ENCODE measurements at places on chromosomes 13 and 19. TPM values are rescaled to one million over a fixed set of nuclear protein-coding genes. Genes with fewer than 3 reads are reported as not detected.

DNA sequence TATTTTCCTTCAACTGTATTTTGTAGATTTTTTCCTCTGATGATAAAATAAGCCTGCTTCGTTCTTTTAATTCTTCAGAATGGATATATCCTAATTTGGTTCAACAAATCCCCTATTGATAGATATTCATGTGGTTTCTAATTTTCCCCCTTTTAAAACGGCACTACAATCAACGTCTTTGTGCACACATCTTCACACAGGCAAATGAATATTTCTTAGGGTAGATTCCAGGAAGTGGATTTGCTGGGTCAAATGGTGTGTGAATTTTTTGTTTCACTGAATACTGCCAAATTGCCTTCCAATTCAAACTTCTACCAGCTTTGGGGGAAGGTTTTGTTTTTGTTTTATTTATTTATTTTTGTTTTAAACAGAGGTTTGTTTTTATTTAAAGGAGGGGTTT is 287.2 kb downstream of the FOXO1 start:
- no peak for DNase-seq

Gene GJB6
- 69.5 TPM for total RNA-seq

DNA sequence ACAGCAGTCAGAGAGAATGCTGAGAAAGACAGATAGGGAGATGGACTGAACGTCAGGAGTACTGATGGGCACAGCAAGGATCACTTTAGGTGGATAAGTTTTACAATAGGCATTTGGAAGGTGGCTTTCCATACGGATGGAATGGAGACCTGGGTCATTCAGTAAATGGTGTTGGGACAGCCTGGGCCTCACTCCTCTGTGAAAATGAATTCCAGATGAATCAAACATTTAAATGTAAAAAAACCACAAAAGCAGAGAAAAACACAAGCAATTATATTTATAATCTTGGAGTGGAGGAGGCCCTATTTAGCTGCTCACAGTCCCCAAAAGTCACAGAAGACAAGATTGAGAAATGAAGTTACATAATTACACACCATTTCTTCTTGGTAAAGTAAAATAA is 4.7 kb downstream of the IL17D start:
- DNase-seq = no peak

DNA sequence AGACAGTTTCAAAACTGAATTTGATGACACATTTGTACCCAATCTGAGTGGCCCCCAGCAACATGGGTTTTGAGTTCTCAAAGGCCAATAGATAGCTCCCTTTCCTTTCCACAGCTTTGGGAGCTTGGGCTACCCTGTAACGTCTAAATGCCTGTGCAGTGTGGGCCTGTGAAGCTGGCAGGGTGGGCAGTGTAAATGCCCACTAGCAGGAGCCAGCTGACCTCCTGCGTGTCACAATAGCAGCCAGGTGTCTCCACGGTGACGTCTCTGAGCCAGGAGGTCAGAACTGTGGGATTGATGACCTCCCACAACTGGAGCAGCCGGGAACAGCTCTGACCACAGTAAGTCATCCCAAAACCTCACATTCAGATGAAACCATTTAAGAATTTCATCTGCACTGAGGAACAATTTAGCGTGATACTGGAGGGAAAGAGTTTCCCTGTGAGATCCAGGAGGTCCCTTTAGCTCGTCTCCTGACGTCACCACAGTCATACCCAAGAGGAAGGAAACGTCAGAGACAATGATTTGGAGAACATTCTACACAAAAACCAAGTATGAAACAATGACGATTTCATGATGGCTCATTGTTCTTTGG is at the start of gene IPO5:
IPO5 (plus strand) TSS at position 300 of the 595 bp plus-strand sequence. CDS start 23,022 bp downstream, outside the sequence.
- DNase-seq = no peak

Gene MATK
- 0.57 TPM for total RNA-seq

Gene POMP
- 46.7 TPM for total RNA-seq

- no peak for DNase-seq
Observed at GRCh38 chr13:25455146-25455545, 83.4 kb downstream of the ATP8A2 start.

GRCh38 chr13:110248449-110249143 is 58.4 kb downstream of the COL4A1 start:
- no peak for DNase-seq

GRCh38 chr13:59229401-59229800 is 934.3 kb downstream of the DIAPH3 start:
- DNase-seq = no peak

DNA sequence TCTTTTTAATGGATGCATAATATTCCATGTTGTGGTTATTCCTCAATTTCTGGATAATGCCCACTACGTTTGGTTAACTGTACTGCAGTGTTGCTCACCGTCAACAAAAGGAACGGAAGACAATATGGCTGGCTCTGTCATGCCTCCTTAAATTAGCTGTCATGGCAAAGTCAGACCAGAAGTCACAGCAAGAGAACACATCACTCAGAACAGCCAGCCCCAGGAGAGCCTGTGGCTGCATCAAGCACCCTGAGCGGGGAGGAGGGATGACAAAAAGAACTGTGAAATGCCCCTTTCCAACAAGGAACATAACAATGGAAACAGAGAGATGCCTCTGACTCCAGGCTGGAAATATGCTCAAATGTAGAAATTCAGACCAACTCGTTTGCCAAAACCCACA is 366.0 kb upstream of the ZNF507 start:
- DNase-seq = no peak

Gene ELL
- total RNA-seq = 59.5 TPM

GRCh38 chr19:17229890-17230289 is 3.9 kb downstream of the OCEL1 start:
- no peak for DNase-seq

Gene NLRP11
- not detected for total RNA-seq

Gene PRR19
- total RNA-seq = 1.2 TPM

Gene RAX2
- not detected for total RNA-seq

DNA sequence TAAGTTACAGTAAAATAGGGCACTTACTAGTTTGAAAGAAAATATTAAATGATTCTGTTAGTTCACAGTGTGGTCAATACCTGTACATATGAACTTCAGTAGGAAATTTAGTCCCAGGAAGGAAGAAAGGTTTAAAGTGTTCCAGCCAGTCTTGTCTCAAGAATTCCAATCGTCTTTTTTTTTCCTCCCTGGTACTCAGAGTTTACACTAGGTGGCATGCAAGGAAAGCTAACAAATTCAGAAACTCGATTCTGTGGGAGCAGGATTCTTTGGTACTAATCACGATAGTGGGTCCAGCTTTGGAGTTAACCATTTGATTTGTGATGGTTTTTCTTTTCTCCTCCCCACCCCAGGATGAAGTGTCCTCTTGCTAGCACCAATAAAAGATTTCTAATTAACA is 43.6 kb downstream of the POLR1D start:
- DNase-seq = no peak

GRCh38 chr13:114017966-114018365 is 44.1 kb upstream of the C13orf46 start:
- no peak for DNase-seq

DNA sequence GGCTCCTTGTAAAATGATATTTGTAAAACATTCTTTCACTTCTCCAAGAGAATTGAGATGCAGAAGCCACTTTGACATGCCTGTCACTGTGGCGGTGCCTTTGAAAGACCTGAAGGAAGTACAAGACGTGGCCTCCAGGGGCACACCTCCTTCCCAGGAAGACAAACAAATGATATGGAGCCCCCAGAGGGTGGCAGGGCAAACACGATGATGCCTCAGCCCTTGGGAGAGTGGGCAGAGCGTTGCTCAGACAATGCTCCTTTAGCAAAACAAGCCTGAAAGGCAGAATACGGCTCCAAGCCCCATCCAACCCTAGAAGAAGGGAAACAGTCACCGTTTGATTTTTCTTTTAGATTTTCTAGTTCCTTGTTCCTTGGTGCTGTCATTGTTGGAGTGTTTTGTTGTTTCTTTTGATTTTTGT is 9.2 kb upstream of the ATP12A start:
- no peak for DNase-seq

- DNase-seq = no peak
Observed at GRCh38 chr13:67123165-67123564, 107.0 kb downstream of the PCDH9 start.

Gene KLK7
- total RNA-seq = 308 TPM

Data from suprapubic skin (tissue), 4 donors.